ENCODE measurements at places on chromosomes 2 and 18.

DNA sequence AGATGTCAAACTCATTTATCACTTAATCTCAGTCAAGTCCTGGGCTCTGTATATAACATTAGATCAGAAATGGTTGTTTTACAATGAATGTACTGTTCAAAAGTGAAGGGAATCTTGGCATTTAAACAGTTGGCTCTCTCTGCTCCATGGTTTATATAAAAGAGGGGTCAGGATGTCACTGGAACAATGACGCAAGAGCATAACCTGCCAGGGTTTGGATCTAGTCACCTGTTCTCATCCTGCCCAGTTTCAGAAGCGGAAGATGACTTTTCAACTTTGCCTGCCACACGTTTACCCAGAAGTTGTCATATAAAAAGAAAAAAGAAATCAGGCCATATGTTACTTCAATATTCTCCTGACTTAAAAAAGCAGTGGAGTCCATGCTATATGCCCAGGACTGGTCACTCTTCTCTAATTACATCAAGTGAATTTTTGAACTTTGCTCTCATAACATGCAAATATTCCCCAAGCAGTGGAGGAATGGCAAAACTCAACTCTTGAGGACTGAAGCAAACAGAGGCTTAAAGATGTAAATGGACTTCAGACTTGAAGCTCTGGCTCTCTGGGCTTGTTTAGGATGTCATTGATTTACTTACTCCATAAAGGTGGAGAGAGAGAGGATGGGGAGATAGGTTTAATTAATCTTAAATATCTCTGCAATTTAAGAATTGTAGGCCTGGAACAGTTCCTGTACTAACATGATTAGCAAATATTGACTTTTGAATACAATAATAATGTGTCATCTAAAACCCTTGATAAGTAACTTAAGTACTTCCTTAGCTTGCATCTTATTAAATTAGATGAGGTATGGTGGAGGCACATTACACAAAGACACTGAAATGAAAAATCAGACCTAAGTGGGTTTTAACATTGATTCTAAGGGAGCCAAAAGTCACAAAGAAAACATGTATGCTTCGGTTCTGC, 58.3 kb downstream of the ETAA1 start:
- ATAC-seq: no peak

- no peak for ATAC-seq
These were observed 288.2 kb upstream of the SPHKAP start for GRCh38 chr2:228469721-228470120.

GRCh38 chr2:168500516-168500915, 44.4 kb downstream of the CERS6 start:
- no peak for ATAC-seq

GRCh38 chr2:42042631-42043355, 5.0 kb upstream of the PKDCC start:
- ATAC-seq: no peak

- no peak for ATAC-seq
These were observed 64.4 kb downstream of the LONRF2 start for GRCh38 chr2:100257939-100258338.

DNA sequence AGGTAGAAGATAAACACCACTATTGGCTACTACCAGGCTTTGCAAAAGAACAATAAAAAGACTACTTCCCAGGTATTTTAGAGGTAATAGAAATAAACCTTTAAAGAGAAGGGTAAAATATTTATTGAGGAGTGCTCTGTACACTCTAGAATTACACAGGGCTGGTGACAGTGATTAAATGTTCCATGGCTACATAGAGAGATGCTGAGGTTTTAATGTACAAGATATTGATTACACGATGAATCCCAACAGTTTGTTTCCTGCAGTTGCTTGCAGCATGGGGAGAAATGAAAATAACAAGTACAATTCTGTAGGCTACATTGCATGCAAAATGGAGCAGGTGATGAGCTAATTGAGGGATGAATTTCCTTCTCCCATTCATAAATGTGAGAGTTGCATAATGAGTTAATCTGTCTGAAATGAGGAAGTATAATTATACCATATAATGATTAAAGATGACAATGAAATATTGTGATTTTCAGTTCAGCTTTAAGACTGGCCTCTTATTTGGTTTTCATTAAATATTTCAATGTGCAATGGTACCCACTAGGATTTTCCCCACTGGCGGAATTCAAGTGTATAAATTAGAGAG, 266.1 kb downstream of the SOCS6 start:
- ATAC-seq: no peak

GRCh38 chr18:43757273-43757672, 480.0 kb upstream of the SYT4 start:
- ATAC-seq: no peak

GRCh38 chr2:42102591-42103450, 55.0 kb downstream of the PKDCC start:
- peak; percentile 8 for ATAC-seq

- ATAC-seq: no peak
These were observed 108.3 kb downstream of the HNRNPLL start for GRCh38 chr2:38494394-38494793.

GRCh38 chr2:129135017-129135416, 816.3 kb upstream of the HS6ST1 start:
- ATAC-seq: no peak

- no peak for ATAC-seq
These were observed at the start of gene CTNNA2 for GRCh38 chr2:79512442-79513401. Gene CTNNA2, plus strand, starts transcription at chr2:79513051.

GRCh38 chr18:10143596-10143995, 229.8 kb downstream of the VAPA start:
- no peak for ATAC-seq

DNA sequence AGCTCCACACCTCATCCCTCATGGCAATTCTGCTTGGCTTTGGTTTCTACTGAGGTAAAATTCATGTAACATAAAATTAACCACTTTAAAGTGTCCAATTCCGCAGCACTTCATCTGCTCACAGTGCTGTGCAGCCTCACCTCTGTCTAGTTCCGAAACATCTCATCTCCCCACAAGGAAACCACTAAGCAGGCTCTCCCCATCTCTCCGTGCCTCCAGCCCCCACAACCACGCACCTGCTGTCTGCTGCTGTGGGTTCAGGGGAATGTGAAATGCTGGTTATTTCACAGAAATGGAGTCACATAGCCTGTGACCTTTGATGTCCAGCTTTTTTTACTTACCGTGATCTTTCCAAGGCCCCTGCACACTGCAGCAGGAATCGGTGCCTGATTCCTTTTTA, 7.7 kb upstream of the GPC1 start:
- peak; percentile 65 for ATAC-seq

GRCh38 chr2:62692225-62692624, 13.3 kb upstream of the EHBP1 start:
- no peak for ATAC-seq

- ATAC-seq: no peak
These were observed 56.9 kb upstream of the TMEM178A start for GRCh38 chr2:39608686-39609441.

DNA sequence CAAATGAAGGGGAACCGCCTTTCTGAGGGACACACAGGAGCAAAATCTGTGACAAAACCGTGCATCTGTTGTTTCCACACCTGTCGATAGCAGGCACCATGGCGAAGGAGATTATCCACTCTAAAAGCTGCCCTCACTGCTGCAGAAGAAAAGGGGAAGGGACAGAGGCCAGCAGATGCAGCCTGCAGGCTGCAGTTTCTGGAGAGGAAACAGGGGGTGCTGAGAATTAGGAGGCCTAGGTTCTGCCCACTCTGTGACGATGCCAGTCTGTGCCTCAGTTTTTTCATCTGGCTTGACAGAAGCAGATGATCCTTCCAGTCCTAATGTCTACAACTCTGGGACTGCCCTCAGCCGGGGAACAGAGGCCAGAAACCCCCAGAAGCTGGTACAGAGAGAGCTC, 17.7 kb downstream of the PAX8 start:
- no peak for ATAC-seq

- ATAC-seq: peak; percentile 56
These were observed 115.7 kb upstream of the COPS8 start for GRCh38 chr2:236969767-236970655.

DNA sequence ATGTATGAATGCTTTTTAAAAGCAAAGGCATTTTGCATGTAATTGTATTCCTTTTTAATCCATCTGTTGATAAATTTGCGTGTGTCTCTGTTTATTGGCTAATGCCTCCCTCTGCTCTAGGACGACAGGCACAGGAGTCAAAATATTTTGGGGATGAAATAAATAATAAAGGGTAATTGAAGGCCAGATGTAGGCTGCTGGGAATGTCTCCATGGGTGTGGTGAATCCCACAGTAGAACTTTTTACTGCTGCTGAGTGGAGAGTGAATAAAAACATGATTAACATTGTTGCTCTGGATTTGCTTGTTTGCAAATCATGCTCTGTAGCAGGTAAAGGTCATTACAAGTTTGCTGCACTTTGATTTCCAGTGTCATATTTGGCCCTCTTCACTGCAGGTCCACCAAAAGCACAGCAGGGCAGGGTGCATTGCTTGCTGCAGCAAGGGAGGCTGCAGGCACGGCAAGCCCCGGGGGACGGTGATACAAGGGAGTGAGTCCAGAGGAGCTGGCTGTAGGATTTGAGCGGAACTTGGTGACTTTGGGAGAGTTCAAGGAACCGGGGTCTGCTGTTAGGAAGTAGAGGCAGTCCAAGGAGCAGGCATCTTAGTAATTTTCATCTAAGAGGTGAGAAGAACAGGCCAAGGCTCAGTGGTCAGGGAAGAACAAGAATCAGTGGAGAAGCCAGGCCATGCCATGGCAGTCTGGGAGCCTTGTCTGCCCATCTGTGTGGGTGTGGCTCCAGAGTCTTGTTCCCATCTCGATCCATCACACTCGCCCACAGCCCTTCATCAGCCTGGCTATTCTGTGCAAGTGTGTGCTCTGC, 201.5 kb upstream of the RAB6C start:
- ATAC-seq: no peak

GRCh38 chr2:152223977-152224376, 48.4 kb upstream of the STAM2 start:
- no peak for ATAC-seq

- no peak for ATAC-seq
These were observed 50.3 kb downstream of the SETBP1 start for GRCh38 chr18:44730803-44731529.

- ATAC-seq: no peak
These were observed 44.9 kb downstream of the CFAP210 start for GRCh38 chr2:169649278-169649677.

- peak; percentile 56 for ATAC-seq
These were observed 348.7 kb upstream of the GALNT5 start for GRCh38 chr2:156908825-156909224.

GRCh38 chr2:88599527-88599926, 27.7 kb downstream of the EIF2AK3 start:
- ATAC-seq: no peak

- ATAC-seq: no peak
These were observed 7.6 kb upstream of the MSTN start for GRCh38 chr2:190069936-190070696.

GRCh38 chr18:21916594-21916993, 176.0 kb downstream of the MIB1 start:
- ATAC-seq: no peak

DNA sequence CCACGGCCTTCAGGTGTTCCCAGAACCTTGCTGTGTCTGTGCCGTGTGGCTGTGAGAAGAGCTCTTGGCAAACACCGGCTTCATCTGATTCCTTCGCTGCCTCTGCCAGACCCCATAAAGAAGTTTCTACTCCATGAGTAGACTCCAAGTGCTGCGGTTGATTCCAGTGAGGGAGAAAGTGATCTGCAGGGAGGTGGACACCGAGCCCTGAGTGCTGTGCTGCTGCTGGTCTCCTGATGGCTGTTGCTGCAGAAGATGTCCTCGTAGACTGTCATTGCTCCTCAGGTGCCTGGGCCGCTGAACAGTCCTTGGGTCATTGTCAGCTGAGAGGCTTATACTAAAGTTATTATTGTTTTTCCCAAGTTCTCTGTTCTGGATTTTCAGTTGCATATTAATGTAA, 19.6 kb downstream of the ASB1 start:
- ATAC-seq: no peak

GRCh38 chr2:45700407-45701013, 49.0 kb downstream of the PRKCE start:
- no peak for ATAC-seq

DNA sequence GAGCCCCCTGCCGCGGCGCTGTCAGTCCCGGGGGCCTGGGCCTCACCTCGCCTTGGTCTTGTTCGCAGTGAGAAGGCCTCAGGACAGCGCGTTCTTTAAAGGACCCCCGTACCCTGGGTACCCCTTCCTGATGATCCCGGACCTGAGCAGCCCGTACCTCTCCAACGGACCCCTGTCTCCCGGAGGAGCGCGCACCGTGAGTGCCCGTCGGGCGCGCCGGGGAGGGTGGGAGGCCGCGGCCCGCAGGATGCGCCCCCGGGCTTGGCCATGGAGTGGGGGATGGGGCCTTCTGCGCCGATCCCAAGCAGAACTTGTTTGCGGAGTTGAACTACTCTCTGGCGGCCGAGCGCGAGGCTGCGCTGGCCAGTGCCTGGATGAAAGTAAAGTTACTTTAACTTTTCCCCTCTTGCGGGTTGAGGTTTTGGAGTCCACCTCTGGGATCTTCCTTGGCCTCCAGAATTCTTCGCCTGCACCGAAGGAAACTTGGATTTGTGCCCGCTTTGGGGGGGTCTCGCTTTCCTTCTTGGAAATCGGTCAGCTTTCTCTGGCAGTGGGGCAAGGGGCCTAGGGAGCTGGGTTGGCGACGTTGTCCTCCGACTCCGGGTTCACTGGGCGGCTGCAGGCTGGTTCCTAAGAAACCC, 1.2 kb downstream of the TCF7L1 start:
- no peak for ATAC-seq

GRCh38 chr2:74191596-74192380, 6.6 kb upstream of the MTHFD2 start:
- no peak for ATAC-seq

- ATAC-seq: no peak
These were observed 368.8 kb downstream of the MEIS1 start for GRCh38 chr2:66803726-66804125.
